ENCODE measurements at places on chromosomes 2 and 18.

GRCh38 chr18:78758496-78758895 lies 221.1 kb upstream of the SALL3 start:
- no peak for DNase-seq

DNA sequence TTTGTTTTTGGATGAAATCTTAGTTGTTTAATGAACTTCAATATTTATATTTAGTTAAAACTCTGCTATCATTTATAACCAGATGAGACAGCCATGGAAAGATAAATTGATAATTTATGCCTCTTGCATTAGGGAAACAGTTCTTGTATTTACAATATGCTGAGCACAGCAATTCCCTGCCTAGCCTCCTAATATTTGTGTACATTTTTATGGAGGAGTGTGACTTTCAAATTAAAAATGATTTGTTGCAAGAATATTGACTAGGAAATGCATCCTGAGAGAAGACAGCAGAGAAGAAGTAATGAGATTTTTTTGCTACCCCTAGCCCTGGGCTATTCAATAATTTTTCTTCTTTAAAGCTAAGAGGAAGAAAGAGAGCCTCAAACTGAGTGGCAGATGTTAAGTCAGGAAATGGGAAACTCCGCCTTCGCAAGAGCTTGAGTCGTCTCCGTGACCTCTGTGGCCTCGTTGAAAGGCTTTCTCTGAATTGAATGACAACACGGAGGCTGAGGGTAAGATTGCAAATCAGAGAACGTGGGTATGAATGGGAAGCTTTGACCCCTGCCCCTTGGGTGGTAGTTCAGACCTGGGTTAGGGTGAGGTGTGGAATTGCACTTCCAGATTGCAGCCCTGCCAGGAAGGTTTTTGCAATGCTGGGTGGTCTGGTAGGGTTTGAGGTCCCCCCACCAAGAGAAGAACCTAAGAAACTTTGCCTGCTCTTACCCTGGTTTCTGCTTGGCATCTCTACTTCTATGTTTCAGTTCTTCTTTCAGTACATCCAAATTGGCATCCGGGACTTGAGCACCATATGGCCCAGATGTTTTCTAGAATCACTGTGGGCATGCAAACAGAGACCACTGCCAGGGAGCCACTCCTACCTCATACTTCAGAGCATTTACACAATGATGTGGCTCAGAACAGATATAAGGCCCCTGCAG lies 210.3 kb upstream of the RBMS1 start:
- DNase-seq, result no peak

DNA sequence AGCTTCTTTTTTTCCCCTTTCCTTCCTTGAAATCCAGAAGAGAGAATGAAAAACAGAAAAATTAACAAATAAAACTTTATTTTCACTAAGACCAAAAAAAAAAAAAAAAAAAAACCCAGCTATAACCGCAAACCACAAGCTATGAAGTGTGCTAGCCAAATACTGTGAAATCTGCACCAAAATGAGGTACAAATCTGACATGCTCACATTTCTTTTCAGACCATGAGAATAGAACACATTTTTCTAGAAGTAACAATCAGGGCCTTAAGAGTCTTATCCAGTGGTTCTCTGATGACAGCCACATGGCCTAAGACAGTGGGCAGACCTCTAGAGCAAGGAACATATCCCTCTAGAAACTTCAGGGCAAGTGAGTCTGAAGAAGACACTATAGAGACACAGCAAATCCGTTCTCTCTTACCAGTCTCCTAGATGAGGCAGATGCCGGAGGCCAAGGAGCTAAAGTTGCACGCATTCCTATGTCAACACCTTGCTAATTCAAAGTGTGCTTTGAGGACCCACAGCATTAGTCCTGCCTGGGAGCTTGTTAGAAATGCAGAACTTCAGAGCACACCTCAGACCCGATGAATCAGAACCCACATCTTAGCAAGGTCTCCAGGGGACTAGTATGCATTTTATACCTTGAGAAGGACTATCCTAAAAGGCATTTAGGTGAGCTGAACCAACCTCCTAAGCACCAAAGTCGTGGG lies 317.1 kb downstream of the MYCN start:
- DNase-seq, result no peak

- no peak for DNase-seq
Measured at GRCh38 chr2:113285816-113286215, 7.1 kb upstream of the PAX8 start.

- no peak for DNase-seq
Measured at GRCh38 chr2:44881856-44882255, 59.6 kb upstream of the SIX3 start.

GRCh38 chr18:21741562-21742314 lies 1.1 kb downstream of the MIB1 start:
- no peak for DNase-seq

GRCh38 chr2:154707994-154708575 lies 9.6 kb downstream of the KCNJ3 start:
- no peak for DNase-seq

GRCh38 chr2:147688242-147688641 lies 156.6 kb upstream of the ACVR2A start:
- no peak for DNase-seq

GRCh38 chr2:132515010-132515409 lies 98.4 kb downstream of the GPR39 start:
- DNase-seq, result no peak

- no peak for DNase-seq
Measured at GRCh38 chr2:110755491-110756078, 23.2 kb downstream of the ACOXL start.

DNA sequence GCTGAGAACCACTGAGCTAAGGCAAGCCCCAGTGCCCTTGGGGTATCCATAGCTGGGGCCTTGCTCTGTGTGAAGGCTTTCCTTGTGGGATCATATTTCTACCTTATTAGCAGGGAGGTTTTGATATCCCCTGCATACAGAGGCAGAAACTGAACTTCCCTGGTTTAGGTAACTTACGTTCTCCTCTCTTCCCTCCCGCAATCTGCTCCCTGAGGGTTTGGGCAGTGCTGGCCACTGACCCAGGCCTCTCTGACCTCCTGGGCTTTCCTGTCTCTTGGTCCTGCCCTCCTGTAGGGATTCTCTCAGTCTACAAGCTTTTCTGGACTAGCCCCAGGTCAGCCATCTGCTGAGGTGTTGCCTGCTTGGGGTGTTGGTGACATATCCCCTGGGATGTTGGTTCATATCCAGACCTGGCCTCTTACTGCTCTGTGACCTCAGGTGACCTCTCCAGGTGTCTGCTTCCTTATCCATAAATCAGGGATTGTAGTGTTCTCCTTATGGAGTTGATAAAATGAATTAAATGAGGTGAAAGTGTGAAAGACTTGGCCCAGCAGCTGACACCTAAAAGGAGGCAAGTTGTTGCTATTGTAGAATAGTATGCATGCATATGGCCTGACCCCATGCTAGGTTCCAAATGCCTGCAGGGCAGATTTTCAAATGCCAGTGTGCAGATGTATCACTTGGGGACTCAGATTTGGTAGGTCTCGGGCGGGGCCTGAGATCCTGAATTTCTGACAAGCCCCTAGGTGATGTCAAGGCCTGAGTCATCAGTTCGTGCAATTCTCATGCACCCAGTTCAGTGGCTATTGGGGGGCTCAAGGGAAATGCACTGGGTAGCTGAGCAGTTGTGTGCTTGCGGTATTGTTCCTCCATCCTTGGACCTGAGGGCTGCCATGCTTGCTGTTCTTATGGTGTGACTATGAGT lies 106.6 kb downstream of the FHOD3 start:
- no peak for DNase-seq

- DNase-seq, result no peak
Measured at GRCh38 chr2:209121691-209122090, 302.2 kb upstream of the MAP2 start.

DNA sequence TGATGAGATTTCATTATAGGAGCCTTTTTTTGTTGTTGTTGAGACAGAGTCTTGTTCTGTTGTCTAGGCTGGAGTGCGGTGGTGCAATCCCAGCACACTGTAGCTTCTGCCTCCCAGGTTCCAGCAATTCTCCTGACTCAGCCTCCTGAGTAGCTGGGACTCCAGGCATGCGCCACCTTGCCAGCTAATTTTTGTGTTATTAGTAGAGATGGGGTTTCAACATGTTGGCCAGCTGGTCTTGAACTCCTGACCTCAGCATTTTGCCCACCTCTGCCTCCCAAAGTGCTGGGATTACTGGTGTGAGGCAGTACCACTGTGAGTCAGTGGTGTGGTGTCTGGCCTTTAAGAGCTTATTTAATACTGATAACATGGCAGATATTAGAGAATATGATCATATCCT lies 60.1 kb downstream of the MOB4 start:
- DNase-seq, result no peak

DNA sequence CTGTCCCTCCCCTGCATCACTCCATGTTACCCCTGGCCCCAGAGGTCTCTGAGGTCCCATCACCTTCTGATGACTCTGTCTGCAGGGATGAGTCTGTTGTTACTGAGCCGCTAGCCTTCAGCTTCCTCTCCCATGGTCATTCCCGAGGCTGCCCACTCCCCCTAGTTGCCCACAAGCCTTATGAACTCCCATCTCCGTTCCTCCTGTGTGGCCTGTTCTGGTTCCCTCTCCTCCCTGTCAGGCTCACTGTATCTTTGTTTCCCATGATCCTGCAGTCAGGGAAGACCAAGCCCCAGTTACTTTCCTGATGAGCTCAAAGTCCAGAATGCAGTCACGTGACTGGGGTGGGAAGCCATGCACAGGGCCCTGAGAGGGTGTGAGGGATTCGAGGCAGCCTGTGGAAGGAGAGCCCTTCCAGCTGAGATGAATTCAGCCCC lies 39.5 kb downstream of the INPP4A start:
- DNase-seq, result no peak

DNA sequence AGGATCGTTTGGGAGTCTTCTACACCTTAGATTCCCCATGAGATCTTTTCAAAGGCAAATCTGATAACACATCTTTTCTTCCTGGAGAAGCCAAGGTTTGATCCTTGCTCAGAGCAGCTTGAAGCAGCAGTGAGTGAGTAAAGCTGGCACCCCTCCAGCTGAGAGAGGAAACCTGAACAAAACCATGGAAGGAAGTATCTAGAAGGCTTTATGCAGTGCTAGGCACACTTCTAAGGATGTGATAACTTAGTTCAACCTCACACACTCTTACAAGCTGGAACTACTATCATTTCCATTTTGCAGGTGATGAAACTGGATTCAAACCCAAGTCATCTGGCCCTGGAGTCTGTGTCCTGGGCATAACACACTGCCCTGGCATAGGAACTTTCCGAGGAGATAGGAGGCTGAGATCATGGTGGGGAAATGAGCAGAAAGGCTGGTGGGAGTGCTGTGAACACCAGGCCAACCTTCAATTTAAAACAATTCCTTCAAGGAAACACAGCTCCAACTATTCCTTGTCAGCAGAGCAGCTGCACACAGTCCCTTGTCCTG lies 71.2 kb downstream of the CTAGE1 start:
- DNase-seq, result no peak

GRCh38 chr2:175441181-175441761 lies 259.8 kb upstream of the ATP5MC3 start:
- no peak for DNase-seq

GRCh38 chr2:71100195-71100964 lies 29.6 kb downstream of the MCEE start:
- peak; percentile 7 for DNase-seq

GRCh38 chr18:60910534-60910933 lies 422.7 kb upstream of the CDH20 start:
- DNase-seq, result peak; percentile 11

GRCh38 chr18:62179213-62179612 lies 7.6 kb downstream of the PIGN start:
- no peak for DNase-seq
